ENCODE measurements at places on chromosomes 1 and 21. TPM values are rescaled to one million over a fixed set of nuclear protein-coding genes. Genes with fewer than 3 reads are reported as not detected.

- no peak for DNase-seq
These were observed 32.3 kb upstream of the LRRC8C start for GRCh38 chr1:89600451-89601224.

- peak; percentile 82 for DNase-seq
These were observed 16.8 kb upstream of the SMYD2 start for GRCh38 chr1:214264196-214264595.

Gene CLCA1
- not detected for total RNA-seq

DNA sequence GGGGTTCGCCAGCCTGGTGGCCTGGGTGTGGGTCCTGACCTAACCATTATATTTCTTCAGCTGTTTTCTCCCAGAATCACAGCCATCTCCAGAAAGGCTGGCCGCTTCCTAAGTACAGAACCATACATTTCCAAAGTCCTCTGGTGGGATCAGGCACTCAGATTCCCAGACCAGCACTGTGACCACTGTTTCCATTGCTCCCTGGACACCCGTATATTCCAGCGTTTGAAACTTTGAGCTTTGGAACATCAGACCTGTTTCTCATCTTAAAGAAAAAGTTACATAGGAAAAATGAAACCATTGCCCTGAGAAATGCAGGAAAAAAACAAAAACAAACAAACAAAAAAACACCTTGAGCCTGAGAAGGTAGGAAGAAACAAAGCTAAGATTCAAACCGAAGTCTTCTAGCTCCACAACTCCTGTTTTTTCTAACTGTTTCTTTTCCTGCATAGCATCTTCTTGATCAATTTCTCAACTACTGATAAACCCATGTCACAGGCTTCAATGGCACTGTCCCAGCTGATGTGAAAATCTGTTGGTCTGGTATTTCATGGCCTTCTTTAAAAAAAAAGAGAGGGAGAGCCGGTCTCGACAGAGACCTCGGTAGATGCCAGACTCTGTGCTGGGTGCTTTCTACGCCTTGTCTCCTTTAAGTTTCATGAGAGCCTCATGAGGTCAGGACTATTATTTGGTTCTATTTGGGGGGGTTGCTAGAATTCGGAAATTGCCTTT, 221.3 kb downstream of the TOMM20 start:
- DNase-seq, result no peak

Gene C4BPA
- not detected for total RNA-seq

DNA sequence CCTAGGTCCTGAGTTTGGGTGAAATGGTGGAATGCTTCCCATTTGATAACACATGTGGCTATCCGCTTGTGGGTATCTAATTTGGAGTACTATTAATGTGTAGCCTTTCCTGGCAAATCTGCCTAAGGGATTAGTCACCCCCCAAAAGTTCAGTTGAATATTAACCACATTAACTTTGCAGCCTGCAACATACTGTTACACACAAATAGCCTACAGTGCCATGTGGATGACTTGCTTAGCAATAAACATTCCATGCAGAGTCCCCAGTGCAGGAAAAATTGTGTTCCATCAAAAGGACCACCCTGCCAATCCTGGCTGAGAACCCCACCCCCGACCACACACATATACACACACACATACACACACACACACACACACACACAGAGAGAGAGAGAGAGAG, 303.3 kb upstream of the ESRRG start:
- peak; percentile 80 for DNase-seq

DNA sequence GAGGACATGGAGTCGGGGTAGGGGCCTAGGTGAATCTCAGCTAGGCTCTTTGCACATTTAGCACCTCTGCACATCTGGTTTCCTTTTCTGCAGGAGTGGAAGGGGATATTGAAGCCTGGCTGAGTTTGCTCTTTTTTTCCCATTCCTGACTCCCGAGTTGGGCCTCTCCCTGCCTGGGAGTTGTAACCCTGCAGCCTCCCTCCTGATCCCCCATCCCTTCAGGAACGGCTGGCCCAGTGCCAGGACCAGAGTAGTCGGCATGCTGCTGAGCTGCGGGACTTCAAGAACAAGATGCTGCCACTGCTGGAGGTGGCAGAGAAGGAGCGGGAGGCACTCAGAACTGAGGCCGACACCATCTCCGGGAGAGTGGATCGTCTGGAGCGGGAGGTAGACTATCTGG, 836 bp downstream of the OLFML3 start:
- no peak for DNase-seq

DNA sequence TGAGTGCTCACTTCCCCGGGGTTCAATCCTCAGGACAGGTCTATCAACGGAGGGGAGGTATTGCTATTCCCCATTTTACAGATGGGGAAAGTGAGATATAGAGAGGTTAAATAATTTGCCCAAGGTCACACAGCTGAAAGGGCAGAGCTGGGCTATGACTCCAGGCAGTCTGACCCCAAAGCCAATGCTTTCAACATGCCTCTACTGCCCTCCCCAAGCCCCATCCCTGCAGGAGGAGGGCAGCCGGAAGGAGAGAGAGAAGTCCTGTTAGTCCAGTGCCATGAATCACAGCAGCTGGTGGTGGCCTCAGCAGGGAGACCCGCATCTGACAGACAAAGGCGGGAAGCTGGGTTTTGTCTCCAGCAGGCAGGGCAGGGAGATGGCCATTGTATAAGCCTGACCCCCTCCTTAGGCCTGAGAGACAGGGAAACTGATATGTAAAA, 20.0 kb upstream of the CLIC4 start:
- no peak for DNase-seq

DNA sequence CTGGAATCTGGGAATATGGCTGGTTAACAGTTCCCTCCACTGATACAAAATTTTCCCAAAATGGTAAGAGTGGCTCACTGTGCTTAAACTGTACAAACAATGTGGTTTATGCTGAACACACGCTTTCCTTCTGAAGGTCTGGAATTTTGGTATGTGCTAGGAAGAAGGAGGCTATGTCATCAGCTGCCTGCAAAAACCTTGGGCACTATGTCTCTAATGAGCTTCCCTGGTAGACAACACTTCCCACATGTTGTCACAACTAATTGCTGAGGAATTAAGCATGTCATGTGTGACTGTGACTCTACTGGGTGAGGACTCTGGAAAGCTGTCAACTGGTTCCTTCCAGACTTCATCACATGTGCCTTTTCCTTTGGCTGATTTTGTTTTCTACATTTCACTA, 29.2 kb downstream of the IPP start:
- no peak for DNase-seq

Gene KANK4
- total RNA-seq, result 10.5 TPM

Measured in kidney epithelial cell (primary cell).